ENCODE measurements at places on chromosomes 5 and 9.

DNA sequence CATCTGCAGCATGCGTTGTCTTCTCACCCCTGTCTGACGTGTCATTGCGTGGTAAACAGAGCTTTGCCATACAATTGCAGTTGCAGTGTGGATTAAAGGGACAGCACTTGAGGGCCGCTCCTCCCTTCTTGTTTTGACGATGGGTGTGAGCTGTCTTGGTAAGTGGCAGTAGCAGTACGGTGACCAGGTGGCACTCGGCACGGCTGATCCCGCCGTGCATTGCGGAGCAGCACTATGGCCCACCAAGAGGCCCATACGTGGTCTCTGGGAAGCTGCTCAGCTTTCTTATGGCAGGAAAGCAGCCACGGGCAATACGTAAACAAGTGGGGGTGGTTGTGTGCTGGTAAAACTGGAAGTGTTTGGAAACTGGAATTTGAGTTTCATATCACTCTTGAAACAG lies 25.1 kb downstream of the EHMT1 start:
- no peak for DNase-seq

DNA sequence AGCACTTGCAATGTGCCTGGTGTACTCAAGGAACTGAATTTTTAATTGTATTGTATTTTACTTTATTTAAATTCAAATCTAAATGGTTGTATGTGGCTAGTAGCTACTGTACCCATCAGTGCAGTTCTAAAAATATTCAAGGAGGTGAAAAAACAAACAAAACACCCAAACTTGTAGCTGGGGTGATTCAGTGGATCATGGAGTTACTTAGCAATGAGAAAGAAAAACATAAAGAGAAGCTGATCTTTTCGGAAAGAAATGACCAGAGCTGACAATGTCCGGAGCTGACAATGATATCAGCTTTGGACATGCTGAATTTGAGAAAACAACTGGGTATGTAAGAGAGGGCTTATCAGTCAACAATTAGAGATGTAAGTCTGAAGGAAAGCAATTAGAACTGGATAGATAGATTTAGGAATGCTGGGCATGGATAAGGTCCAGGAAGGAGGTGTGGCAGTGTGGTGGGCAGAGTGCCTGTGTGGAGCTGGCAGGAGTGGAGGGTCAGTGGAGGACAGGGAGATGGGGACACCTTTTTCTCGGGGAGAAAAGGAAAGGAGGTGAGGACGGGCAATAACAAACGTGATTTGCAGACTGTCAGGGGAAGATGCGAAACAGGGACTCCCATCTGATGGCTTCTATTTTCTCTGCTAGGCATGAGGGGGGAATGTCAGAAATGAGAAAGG lies 113.2 kb downstream of the DCP2 start:
- no peak for DNase-seq

- DNase-seq = no peak
Observed at GRCh38 chr9:134892221-134892620, 11.6 kb downstream of the FCN2 start.

DNA sequence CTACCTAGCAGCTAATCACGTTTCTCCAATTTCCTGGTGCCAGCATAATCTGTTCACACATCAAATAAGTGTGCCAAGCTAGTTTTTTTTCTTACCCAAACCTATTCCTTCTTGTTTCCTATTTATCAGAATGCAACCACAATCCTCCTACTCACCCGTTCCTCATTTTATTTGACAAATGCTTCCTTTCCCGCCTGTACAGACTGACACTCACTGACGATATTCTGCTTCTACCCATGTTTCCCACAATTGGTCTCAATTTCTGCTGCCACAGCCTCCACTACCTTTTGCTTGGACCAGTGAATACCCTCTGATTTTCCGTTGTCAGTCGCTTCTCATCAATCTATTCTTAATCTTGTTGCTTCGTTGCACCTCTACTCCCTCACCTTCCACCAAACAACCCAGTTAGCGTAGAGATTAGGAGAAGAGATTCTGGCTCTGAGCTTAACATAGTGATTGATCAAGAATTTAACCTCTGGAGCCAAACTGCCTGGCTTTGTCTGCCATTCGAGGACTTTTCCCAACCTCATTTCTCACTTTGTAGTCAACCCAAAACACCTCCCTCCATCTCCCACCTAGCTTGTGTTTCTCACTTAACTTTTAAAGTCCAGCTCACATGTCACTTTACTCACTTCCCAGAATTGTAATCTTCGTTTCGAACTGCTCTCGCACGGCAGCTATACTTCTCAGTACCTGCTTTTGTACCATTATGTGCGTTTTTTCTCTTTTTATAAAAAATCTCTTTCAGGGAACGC lies 729 bp upstream of the TMEM38B start:
- no peak for DNase-seq

DNA sequence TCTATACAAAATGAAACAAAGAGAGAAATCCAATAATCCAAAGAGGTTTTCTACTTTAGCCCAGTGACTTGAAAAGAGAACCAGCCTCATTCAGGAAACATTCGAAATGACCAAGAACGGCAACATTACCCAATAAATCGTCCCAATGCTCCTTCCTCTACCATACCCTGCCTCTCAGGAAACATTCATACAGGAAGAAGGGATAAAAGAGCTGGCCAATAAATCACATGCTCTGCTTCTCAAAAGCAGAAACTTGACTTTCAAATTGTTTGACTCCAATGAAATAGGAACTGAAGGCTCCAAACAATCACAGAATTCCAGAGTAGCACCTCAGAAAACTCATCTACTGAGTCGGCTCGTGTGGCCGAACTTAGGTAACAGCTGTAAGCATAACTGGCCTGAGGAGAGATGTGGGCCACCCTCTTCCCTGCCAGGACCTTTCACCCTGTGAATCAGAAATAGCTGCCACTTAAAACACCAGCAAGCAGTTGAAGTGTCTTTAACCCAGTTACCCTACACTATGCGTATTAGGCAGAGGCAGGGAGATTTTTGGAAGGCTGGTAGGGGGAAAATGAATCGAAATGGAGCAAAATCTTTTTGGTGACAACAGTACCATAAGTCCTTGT lies 14.6 kb downstream of the ARL15 start:
- DNase-seq = no peak

DNA sequence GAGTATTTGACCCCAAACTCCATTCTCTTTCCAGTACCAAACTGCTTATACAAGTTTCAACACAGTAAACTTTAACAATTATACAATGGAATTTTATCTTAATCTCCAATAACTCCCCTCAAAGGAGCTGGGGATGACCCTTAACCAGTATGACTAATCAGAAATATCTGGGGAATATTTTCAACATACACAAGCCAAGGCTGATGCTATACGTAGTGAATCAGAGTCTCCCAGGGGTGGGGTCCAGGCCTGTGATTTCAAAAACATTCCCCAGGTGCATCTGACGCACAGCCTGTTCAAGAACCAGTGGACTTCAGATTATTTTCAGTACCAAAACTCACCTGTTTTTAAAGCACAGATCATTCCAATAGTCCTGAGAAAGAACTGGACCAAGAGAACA lies 11.8 kb upstream of the SEMA5A start:
- DNase-seq = no peak

GRCh38 chr5:169801781-169802180 lies 164.7 kb downstream of the DOCK2 start:
- no peak for DNase-seq

Measured in stimulated activated CD8-positive, alpha-beta memory T cell treated with anti-CD3 and anti-CD28 coated beads, Interleukin-15, amount 100 ng/mL, for 4 hours (primary cell).